ENCODE measurements at places on chromosomes 5 and 9.
A peak's percentile ranks its signal among the peaks of the same experiment; 100 is the strongest.

DNA sequence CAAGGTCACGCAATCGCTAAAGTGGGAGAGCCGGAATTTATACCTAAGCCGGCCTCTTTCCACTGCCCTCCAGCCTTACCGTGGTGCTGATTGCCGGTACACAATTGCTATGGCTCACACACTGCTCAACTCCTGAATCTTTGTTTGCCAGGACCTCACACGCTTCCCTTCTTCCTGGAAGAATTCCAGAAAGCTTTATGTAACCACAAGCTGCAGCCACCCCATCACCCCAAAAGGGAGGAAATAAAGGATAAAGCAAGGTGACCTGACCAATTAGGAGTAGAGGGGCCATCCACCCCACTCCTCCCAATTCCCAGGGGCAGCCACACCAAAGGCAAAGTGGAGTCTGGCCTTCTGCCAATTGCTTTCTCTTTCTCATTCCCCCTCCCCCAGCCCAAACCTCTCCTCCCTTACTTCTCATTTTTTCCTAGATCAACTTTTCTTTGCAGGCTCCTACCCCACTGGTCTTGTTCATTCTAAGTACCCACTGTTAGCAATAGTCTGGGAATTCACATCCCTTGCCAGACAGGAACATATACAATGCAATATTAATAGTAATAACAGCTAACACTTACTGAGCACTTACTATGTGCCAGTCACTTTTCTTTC is 18.0 kb upstream of the CDC23 start:
- peak; percentile 60 for DNase-seq

GRCh38 chr9:100430286-100430940 is 3.5 kb downstream of the MSANTD3 start:
- peak; percentile 54 for DNase-seq

GRCh38 chr5:37412515-37412914 is 33.4 kb downstream of the WDR70 start:
- DNase-seq = no peak

DNA sequence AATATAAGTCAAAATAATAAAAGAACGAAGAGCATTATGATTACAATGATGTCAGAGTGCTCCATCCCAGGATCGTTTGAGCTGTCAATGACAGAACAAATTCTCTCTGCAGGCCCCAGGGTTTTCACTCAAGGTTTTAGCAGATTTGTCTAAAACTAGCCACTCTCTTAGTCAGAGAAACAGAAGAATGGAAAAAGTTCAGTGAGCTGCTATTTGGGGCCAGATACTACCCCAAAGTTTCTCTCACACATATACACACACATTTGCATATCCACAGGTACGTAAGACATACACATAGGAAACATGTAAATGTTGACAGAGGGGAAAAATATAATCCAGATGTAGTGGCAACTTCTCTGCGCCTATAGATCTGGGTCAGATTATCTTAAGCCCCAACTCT is 76.3 kb upstream of the SEMA6A start:
- no peak for DNase-seq

DNA sequence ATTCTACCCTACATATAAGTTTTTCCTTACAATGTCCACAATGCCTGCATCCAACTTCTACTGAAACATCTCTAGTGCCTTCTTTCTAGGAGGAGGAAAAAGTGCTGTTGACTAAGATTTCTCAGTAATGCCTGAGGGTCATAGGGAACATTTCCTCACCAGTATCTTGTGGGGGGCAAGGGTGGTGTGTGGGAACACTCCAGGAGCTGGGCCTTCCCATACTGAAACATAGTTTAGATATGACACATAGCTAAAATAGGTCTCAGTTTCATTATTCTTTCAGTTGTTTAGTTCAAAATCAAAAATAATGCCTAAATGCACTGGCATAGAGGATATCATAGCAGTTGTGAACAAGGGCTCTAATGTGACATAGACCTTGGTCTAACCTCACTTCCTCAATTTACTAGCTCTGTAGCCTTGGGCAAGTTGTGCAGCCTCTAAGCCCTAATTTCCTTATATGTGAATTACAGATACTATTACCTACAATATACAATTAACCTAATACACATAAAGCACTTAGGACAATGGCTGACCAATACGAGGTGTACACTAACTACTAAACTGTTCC is 66.1 kb downstream of the HAPLN1 start:
- no peak for DNase-seq

DNA sequence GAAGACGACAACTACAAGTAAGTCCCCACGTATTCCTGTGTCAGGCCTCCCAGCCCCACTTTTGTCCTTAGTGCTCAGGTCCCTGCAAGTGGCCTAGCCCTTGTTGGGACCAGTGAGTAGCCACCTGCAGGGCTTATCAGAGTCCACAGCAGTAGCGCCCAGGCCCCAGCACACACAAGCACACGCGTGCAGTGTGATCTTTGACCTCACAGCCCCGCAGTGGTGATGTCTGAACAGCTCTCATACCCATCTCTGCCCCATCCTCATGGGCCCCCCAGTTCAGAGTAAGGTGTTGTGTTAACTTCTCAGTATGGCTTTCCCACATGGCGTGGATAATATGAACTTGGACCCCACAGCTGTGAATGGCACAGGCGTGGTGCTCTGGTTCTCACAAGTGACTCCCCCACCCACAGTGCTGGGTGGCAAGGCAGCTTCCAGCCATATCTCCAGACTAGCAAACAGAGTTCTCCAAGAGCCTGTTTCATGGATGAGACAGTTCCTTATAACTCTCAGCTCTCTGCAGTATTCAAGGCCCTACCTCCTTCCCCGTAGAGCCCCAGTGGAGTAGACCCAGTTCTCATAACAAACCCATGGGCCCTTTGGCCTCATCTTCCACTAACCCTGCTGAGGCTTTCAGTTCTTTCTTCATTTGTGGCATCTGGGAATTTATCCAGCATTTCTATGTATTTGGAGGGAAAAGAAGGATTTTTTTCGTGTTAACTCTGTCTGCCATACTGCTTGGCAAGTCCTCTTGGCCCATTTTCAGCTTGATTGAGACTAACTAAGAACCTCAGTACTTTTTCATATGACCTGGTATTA is 46.5 kb upstream of the ANGPTL2 start:
- no peak for DNase-seq

GRCh38 chr9:113603048-113603375 is 139.5 kb downstream of the RGS3 start:
- DNase-seq = no peak

DNA sequence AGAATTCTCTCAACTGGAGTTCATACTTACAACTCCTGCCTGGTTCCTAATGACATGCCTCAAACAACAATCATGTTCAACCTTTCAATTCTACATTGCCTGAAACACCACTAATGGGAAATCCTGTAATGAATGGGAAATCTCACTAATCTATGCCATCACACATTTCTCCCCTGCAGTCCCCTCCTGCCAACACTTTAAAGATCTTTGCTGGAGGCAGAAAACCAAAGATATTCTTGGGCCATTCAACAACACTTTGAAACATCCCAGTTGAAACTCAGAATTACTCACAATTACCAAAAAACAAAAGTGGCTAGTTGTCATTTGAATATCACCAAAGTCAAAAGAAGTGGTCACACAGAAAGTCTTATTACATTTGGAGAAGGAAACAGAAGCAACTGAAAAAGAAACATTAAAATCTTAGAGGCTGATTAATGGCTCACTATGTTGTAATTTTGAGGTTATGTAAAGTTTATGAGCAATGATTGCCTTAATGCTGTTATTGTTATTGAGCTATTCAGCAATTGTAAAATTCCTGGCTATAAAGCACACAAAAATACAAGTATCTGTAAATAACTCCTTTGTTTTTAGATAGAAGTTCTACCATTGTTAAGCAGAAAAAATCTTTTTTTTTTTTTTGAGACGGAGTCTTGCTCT is 313.4 kb upstream of the SLC30A5 start:
- DNase-seq = no peak

GRCh38 chr5:94081088-94081487 is 339.7 kb upstream of the POU5F2 start:
- no peak for DNase-seq

DNA sequence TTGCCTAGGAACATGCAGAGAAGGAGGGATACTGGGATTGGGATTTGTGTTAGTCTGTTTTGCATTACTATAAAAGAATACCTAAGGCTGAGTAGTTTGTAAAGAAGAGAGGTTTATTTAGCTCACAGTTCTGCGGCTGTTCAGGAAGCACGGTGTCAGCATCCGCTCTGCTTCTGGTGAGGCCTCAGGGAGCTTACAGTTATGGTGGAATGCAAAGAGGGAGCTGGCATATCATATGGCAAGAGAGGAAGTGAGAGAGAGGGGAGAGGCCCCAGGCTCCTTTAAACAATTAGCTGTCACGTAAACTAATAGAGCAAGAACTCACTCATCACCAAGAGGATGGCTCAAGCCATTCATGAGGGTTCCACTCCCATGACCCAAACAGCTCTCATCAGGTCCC is 27.0 kb downstream of the IL12B start:
- no peak for DNase-seq

DNA sequence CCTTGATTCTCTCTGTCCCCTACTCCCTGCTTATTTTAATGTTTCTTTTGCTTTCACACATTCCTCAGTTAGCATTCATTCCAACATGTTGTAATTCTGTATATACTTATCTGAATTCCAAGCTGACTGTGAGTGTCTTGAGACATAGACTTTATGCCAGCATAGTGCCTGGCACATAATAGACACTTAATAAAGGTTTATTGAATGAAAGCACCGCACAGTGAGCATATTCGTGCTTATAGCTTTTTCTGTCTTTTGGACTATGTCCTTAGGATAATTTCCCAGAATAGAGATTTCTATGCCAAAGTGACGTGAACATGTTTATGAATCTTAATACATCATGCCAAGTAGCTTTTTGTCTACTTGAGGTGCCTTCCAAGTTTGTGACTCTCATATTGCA is 174.6 kb downstream of the CD180 start:
- no peak for DNase-seq

DNA sequence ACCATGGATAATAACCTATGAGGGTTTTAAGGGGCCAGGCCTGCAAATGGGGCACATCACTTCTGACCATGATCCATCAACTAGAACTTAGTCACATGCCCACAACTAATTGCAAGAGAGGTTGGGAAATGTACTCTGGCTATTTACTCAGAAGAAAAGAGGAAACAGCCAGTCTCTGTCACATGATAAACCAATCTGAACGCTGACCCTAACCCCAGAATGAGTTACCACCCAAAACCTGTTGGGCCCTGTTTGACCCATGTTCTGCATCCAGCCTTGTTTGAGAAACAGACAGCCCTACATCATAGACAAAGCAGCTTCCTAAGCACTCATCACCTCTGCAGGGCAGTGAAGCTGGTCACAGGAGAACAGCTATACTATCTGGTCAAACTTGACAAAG is 5.8 kb downstream of the MACROH2A1 start:
- no peak for DNase-seq

DNA sequence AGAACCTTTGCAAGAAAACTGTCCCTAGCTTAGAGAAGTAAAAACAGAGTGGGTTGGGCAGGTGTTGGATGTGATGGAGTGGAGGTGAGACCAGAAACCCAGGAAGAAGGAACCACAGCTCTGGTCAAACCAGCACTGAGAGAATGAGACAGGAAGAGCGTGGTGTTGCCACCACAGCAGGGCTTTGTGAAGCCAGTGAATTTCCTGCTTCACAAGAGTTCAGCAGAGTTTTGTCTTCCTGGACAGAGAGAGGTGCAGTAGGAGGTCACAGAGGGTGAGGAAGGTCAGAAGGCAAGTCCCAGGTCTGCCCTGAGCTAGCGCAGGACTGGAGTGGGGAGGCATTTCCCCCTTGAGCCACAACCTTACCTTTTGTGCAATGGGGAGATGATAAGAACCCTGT is 2306.2 kb upstream of the ACO1 start:
- no peak for DNase-seq

DNA sequence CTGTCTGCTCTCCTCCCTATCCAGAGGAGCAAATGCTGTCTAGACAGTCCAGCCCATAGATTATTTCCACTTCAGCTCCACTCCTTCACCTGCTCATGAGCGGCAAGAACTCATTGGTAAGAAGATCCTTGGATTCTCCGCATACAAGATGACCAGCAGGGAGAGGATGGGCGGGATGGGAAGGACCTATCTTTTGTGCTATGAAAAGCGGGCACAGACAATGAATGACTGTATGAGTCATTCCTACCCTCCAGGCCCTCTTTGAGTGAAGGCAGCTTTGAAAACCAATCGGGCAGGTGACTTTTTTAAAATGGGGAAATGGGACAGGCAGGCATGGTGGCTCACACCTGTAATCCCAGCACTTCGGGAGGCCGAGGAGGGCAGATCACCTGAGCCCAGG is 49.4 kb downstream of the SMIM23 start:
- no peak for DNase-seq

GRCh38 chr5:177040814-177041420 is 18.4 kb downstream of the ZNF346 start:
- peak; percentile 62 for DNase-seq

GRCh38 chr9:134223591-134224122 is 59.3 kb upstream of the RNU6ATAC start:
- no peak for DNase-seq

GRCh38 chr5:50646591-50646990 is 19.8 kb upstream of the PARP8 start:
- DNase-seq = no peak

DNA sequence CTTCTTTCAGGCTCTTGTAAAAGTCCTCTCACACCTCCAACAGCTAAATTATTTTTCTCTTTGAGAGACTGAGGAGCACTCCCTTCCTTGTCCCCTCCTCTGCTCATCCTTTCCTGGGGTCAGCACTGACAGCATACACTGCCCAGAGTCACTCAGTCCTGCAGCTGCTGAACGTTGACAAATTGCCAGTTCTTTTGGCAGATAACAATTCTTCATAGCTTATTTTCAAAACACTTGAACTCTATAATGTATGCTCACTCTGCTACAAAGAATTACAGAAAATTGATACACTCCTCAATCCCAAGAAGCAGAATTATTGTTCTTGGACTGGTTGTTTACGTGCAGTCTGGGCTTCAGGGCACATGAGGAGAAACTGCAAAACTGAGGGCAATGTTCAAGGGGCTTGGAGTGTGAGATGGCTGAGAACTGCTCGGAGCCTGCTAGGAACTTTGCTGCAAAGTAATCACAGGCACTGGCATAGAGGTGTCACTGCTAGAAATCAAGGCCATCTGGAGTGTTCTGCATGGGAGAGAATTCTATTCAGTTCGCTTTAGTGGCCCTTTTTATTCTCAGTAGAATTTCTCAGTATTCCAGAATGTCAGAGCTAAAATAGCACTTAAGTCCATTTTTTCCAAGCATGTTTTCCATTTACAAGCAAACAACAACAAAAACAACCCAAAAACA is 96.4 kb upstream of the SPOCK1 start:
- no peak for DNase-seq

- DNase-seq = no peak
Measured at GRCh38 chr9:38259056-38259455, 133.4 kb upstream of the ALDH1B1 start.

Data from fibroblast of skin of abdomen (primary cell).